ENCODE measurements at places on chromosomes 7 and 10.

GRCh38 chr10:11057994-11058393 is 40.3 kb downstream of the CELF2 start:
- DNase-seq = no peak

DNA sequence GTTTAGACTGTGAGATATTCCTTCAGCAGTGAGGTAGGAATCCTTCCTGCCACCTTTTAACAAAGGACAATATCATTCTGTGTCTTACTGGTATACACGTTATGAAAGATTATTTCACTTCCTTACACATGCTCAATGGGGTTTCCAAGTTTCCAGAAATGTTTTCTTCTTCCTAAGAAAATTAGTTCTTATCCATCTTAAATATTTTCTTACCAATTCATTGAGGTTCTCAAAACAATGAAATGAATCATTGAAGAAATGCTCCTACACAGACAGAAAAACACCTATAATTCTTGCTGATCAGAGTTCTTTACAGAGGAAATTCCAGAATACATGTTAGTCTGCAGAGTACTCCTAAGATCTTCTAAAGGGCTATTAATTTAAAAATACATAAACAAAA is 51.4 kb upstream of the SEC61G start:
- DNase-seq = no peak

DNA sequence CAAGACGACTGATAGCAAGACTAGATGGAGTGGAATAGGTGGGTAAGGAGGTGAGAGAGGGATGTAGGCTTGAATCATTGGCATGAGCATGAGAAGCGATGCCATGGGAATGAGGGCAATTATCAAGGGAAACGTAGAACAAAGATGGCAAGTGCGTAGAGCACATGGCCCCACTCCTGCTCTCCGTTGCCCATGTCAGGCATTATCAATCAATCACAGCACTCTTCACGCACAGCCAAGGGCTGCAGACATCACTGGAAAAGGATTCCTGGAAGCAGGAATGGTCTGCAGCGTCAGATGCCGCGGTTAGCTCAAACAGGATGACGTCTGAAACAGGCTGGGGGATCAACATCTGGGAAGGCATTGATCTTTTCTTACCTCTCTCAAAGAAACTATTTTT is 25.6 kb upstream of the GALNTL5 start:
- no peak for DNase-seq

- no peak for DNase-seq
Observed at GRCh38 chr10:3740157-3740871, 44.7 kb downstream of the KLF6 start.

- no peak for DNase-seq
Observed at GRCh38 chr7:97859606-97860204, 12.5 kb downstream of the ASNS start.
